ENCODE measurements at places on chromosomes 3 and 15. TPM values are rescaled to one million over a fixed set of nuclear protein-coding genes. Genes with fewer than 3 reads are reported as not detected.

The SEMA3G gene
- polyA plus RNA-seq: 0.06 TPM

The ITIH4 gene
- polyA plus RNA-seq: not detected

DNA sequence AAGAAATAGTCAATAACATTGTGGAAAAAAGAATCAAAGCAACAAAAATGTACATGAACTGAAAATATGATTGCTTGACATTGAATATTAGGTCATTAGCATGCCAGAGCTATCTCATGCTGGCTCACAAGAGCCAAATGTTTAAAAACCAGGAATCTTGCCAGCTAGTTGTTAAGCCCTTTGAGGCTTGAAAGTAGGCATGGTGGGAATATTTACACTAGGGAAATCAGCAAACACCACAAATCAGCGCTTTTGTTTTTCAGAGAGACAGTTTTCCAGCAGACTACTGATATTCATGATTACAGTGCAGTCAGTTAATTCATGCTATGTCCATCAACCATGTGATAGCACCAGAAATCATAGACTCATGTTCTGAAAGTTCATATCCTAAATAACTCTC, 144.8 kb downstream of the ARPP21 start:
- H3K4me1 ChIP-seq: no peaks in the 10 kb centered on the region
- H3K4me3 ChIP-seq: no peak overlapping the region
- no peaks in the 10 kb centered on the region for H3K27me3 ChIP-seq
- no peaks in the 10 kb centered on the region for H3K36me3 ChIP-seq
- H3K27ac ChIP-seq: no peak overlapping the region

DNA sequence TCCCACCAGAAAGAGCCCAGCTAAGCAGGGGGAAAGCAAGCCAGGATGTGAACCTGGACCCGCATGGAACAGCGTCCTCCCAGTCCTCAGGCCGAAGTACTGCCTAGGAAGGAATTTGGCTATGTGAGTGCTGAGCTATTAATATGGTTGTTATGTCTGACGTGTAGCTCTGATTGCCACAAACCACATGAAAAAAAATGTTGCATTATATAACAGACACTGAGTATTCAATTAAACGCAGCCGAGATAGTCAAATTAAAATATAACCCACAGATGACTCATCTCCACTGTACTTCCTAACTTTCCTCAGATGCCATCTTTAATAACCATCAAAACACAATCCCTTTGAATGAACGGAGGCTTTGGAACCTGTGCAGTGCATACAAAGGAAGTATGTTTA, 111.1 kb downstream of the GABRB3 start:
- no peak overlapping the region for H3K27ac ChIP-seq
- H3K36me3 ChIP-seq: no peaks in the 10 kb centered on the region
- H3K4me1 ChIP-seq: no peaks in the 10 kb centered on the region
- no peak overlapping the region for H3K4me3 ChIP-seq

The GCNT3 gene
- not detected for polyA plus RNA-seq

The NPTN gene
- polyA plus RNA-seq: 136 TPM

DNA sequence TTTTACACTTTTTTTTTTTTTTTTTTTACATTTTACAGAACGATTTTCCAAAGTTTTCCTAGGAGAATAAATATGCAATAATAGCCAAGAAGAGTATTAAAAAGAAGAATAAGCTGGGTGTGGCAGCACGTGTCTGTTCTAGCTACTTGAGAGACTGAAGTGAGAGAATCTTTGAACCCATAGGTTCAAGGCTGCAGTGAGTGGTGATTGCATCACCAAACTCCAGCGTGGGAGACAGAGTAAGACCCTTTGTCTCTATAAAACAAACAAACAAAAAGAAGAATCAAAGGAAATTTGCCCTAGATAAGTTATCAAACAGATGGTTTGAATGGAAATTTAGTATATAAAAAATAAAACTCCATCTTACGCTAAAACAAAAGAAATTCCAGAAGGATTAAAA, 13.3 kb downstream of the XRN1 start:
- peaks cover 15% of the 10 kb centered on the region for H3K36me3 ChIP-seq
- no peak overlapping the region for H3K4me3 ChIP-seq
- H3K27ac ChIP-seq: no peak overlapping the region
- no peaks in the 10 kb centered on the region for H3K4me1 ChIP-seq

All from GM23248 (cell line).